ENCODE measurements at places on chromosomes 11 and 22.
A peak's percentile ranks its signal among the peaks of the same experiment; 100 is the strongest.

DNA sequence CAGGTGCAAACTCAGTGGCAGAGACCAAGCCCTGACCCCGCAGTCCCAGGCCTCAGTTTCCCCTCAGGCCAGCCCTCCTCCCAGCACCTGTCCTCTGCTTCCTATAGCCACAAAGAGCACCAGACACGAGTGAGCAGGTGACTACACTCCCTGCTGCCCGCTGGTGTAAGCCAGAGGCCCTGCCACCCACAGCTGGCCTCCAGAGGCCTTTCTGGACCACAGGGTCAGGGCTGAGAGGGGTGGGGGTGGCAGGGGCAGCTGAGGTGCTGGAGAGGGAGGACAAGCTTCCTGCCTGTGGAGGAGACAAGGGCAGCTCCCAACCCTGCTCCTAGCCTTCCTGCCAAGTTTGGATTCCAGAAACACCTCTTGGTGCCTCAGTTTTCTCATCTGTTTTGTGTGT lies 31.3 kb upstream of the WNT7B start:
- DNase-seq, result no peak

DNA sequence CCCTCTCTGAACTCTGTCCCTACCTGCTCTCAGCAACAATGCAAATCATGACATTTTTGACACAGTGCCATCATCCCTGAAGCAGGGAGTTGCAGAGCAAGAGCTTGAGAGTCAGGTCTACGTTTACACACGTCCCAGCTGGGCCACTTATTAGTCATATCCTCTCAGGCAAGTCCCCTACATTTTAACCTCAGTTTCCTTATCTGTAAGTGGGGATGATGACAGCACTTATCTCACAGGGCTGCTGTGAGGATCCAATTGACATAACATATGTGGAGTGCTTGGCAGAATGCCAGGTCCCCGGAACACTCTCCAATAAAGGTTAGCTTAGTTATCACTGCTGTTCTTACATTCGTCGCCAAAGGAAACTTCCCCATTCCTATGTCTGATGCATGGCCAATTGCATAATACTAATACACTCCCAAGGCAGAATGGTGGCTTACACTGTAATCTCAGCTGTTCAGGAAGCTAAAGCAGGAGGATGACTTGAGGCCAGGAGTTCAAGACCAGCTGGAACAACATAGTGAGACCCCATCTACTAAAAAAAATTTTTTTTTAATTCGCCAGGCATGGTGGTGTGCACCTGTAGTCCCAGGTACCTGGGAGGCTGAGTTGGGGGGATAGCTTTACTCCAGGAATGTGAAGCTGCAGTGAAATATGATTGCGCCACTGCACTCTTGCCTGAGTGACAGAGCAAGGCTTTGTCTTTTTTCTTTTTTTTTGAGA lies 16.6 kb downstream of the ASCC2 start:
- DNase-seq, result peak; percentile 46

DNA sequence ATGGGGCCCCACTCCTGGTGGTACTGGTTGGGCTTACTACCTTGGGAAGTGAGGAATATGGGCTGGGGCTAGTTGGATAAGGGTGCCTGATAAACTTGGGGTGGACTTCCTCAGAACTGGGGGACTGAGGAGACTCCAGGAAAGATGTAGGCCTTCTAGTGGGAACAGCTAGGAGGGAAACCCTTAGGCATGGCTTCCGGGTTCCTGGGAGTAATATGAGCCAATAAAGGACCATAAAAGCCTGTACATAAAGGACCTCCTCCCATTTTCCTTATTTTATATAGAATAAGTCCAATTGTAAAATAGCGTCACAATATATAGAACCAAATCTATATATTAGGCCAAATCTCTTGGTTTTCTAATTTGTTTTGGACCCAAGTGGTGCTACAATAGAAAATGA lies 18.4 kb upstream of the RNASEH2C start:
- no peak for DNase-seq

GRCh38 chr11:86140334-86140990 lies 71.6 kb upstream of the PICALM start:
- DNase-seq, result no peak
